NCI-H2227 treated with DMSO at 0.1 percent for 48 hours (cell line): ENCODE measurements at places on chromosomes 4 and X.

DNA sequence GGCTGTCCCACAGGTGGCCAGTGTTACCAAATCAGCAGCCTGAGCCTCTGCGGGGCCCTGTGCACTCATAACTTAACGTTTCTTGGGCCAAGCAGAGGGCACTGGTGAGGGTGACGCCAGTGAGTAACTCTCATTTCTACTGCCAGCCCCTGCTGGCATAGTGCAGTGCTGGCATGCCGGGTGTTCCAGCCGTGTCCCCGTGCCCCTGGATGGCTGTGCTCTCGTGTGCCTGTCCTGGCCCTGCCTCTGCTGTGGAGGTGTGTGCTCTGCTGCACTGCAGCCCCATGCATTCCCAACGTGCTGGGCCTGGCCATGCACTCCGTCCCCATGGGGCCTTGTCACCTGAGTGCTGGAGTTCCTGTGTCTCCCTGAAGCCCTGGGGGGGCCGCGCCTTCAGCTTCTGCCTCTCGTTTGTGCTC is 14.7 kb downstream of the TBC1D14 start:
- no peak for DNase-seq

- no peak for DNase-seq
These were observed 17.5 kb downstream of the LIAS start for GRCh38 chr4:39476187-39476895.

- DNase-seq: no peak
These were observed 640.6 kb downstream of the RPA4 start for GRCh38 chrX:97524340-97524739.

- no peak for DNase-seq
These were observed 14.3 kb downstream of the FGFR3 start for GRCh38 chr4:1807332-1807777.

DNA sequence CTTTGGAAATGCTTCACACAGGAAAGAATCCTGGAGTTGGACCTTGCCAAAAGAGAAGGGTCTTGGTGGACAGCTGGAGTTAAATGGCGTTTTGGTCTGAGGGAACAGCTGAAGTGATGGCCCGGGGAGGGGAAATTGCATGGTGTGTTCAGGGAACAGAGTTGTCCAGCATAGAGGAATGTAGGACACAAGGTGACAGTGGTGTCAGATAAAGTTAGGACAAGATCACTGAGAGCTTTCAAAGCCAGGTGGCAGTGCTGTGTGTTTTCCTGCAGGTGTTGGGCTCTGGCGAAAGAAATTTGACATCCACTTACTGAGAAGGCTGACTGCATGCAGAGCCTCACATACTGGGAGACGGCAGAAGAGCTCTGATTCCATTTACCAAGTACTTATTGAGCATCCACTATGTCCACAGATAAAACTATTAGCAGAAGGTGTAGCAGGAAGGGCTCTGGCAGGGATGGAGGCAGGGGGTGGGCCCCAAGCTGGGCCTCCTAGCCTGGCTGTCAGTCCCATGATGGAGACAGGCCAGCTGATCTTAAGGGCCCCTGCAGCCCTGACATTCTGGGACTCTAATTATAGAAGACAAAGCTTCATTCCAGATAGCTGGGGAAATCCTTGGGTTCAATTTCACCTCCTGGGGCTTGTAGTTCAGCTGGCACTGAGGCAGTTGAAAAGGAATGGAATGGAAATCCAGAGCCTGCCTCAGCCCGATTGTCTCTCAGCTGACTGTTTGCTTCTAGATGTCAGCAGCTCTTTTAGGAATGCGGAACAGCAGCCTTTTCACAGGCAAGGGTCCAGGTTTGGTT is 150.2 kb upstream of the MAMLD1 start:
- no peak for DNase-seq

- DNase-seq: no peak
These were observed 29.8 kb downstream of the SGMS2 start for GRCh38 chr4:107854356-107855022.

DNA sequence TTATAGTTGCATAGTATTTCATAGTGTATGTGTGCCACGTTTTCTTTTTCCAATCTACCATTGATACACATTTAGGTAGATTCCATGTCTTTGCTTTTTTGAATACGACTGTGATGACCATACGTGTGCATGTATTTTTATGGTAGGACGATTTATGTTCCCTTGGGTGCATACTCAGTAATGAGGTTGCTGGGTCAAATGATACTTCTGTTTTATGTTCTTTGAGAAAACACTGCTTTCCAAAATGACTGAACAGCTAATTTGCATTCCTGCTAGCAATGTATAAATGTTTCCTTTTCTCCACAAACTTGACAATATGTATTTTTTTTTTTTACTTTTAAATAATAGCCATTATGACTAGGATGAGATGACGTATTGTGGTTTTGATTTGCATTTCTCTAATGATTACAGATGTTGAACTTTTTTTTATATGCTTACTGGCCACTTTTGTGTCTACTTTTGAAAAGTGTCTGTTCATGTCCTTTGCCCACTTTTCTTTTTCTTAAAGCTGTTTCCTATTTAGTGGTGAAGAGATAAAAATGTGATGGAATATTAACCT is 969.5 kb upstream of the NDST4 start:
- no peak for DNase-seq

GRCh38 chr4:53651156-53651735 is 60.0 kb upstream of the LNX1 start:
- no peak for DNase-seq

- no peak for DNase-seq
These were observed 313.0 kb upstream of the GRID2 start for GRCh38 chr4:91990726-91991125.
